ENCODE measurements at places on chromosomes 6 and 20.

DNA sequence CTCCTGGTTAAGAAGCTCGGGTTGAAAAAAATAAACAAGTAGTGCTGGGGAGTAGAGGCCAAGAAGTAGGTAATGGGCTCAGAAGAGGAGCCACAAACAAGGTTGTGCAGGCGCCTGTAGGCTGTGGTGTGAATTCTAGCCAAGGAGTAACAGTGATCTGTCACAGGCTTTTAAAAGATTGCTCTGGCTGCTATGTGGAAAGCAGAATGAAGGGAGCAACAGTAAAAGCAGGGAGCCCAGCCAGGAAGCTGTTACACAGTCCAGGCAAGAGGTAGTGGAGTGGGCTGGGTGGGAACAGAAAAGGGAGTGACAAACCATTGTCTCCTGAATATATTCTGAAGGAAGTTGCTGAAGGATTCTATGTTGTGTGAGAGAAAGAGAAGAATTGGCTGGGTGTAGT, 2.0 kb downstream of the HFE start:
- DNase-seq, result no peak

- DNase-seq, result no peak
These were observed 6.0 kb upstream of the CPNE5 start for GRCh38 chr6:36845233-36845632.

DNA sequence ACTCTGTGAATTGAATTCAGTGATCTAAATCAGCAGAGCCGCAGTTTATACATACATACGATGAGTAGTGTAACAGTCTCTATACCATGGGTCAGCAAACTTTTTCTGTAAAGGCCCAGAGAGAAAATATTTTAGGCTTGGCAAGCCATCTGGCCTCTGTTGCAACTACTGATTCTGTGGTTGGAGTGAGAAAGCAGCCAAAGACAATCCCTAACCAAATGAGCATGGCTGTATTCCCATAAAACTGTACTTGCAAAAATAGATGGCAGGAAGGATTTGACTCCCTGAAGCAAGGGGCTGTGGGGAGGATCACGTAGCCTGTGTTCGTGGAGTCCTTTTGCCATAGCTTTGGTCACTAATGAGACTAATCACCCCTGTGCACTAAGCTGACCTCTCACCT, 17.9 kb upstream of the MOCS1 start:
- DNase-seq, result no peak

DNA sequence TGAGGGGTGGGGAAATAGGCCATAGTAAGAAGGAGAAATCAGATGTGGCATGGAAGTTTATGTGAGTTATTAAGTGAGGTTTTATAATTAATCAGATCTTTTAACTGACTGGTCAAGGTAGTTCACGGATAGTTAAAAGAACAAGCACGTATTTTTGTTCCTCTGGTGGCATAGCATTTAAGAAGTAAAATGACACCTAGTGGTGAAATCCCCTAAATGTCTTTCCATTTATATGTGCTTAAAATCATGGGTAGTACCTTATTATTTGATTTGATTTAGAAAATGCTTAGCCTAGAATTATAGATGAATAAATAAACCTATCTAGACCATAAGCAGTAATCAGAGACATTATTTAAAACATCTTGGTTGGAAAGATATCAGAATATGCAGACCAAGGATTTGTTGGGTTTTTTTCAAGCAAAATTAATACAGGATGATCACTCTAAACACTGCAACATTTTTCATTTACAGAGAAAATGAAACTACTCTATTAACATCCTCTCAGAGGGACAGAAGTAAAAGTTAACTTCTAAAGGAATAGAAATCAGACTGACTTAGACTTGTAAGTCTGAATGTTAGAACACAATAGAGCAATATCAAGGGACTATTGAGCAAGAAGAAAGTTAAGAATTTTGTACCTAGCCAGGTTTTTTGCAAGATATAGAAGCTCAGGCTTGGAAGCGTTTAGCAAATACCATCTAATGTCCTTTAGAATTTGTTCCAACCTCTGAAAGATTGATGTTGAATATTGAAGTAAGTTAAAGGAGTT, 81.1 kb downstream of the STXBP5 start:
- peak; percentile 33 for DNase-seq

DNA sequence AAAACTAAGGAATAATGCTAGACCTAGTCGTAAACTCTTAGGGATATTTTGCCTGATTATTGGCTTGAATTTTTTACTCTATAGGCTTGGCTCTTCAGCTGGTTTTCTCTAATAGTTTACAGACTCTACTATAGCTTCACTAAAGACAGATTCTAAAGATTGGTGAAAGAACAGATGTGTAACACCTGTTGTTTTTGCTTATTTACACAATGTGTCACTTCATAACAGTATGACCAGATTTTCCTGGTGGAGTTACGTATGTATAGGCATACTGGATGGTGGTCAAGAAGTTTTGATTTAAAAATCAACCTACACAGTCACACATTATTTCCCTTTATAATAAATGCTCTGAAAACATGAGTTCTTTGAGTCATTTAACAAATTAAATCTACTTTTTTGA, 4.8 kb downstream of the COL19A1 start:
- no peak for DNase-seq

- DNase-seq, result no peak
These were observed 6.6 kb upstream of the ANKRD60 start for GRCh38 chr20:58235010-58235409.

- DNase-seq, result no peak
These were observed 72.5 kb upstream of the SULF2 start for GRCh38 chr20:47857569-47858464.

- peak; percentile 62 for DNase-seq
These were observed at the start of gene SLC2A10 for GRCh38 chr20:46709459-46710152. Gene SLC2A10 (plus strand): TSS chr20:46709649. CDS start chr20:46709737, 88 bp downstream.

DNA sequence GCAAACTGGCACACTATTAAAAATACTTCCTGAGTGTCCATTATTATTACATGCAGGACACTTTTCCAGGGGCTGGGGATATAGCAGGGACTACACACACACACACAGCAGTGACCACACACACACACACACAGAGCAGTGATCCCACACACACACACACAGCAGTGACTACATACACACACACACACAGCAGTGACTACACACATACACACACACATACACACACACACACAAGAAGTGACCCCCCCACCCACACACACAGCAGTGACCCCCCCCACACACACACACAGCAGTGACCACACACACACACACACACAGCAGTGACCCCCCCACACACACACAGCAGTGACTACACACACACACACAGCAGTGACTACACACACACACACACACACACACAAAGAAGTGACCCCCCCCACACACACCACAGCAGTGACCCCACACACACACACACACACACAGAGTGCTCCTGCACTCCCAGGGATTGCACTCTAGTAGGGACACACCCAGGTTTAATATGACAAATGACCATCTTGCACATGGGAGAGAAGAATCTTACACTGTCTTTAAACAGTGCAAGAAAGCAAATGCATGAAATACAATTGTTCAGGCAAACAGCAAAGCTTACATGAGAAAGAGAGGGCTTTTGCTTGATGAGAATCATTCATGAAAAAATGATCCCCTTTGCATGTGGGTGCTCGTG, 115.5 kb downstream of the IRF4 start:
- DNase-seq, result no peak

- DNase-seq, result no peak
These were observed 45.6 kb upstream of the MAN1A1 start for GRCh38 chr6:119395192-119395591.

GRCh38 chr6:125927761-125928160, 28.8 kb upstream of the HINT3 start:
- DNase-seq, result no peak

- DNase-seq, result no peak
These were observed 11.4 kb downstream of the TJAP1 start for GRCh38 chr6:43488667-43489276.

- DNase-seq, result no peak
These were observed 754.6 kb downstream of the KIF16B start for GRCh38 chr20:15818651-15819071.

GRCh38 chr6:46862381-46862780, 59.4 kb downstream of the ADGRF5 start:
- no peak for DNase-seq

DNA sequence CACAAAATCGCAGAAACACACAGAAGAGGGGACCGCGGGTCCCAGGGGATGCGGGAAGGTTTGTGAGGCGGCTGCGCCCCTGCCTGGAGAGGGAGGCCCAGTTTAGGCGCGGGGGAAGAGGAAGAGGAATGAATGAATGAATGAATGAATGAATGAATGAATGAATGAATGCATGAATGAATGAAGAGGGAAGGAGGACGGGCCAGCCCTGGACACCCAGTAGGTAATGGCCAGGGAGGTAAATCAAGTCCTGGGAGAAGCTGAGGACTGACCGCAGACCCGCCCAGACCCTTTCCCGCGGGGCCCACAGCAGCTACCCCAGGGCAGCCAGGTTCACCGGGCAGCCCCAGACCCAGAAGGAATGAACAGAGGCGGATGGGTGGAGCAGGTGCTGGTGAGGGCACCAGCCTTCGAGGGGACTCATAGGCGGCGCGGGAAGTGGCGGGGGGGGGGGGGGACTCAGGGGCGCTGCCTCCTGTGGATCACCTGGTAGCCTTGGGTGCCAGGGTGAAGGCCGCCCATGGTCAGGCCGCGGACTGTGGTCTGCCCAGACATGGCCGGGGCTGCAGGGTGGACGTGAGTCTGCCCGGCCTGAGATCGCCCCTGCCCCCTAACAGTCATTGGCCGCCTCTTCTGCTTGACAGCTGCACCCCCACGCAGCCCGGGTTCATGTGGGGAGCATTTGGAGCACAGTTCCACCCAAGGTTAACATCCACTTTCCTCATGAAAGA, 192.0 kb upstream of the PDE10A start:
- DNase-seq, result no peak

DNA sequence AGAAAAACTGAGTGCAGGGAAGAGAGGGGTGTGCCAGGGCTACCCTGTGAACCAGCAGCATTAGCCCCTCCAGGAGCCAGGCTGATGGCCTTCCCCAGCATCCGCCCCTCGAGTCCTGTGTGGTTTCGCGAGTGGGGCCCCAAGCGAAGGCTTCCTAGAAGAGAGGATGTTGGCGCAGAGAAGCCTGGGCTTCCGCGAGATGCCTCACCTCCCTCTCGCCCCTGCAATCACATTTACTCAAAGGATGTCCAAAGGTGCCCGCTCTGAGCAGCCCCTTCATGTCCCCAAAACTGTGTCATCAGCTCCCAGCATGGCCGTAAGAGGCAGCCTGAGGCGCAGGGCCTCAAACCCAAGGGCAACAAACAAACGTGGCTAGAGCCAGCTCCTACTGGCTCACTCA, 111.7 kb downstream of the PREX1 start:
- no peak for DNase-seq

GRCh38 chr20:34575271-34575670, 16.8 kb downstream of the MAP1LC3A start:
- no peak for DNase-seq

GRCh38 chr6:167165858-167166471, 8.2 kb upstream of the GPR31 start:
- no peak for DNase-seq

GRCh38 chr20:56406910-56407309, 5.2 kb upstream of the CASS4 start:
- no peak for DNase-seq

DNA sequence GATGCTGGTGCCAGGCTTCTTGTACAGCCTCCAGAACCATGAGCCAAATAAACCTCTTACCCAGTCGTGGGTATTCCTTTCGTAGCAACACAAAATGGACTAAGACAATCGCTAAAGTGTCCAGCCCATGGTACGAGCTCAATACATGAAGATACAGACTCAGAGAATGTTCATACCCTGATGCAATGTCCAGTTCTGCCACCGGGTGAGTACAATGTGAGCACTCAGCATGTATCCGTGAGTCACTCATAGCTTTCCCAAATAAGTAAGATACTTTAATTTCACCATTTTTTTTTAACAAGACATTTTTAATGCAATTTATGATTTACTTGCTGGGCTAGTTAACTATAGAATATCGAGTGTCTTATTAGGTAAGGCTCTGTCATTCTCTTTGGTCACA, 26.7 kb upstream of the PDE10A start:
- DNase-seq, result no peak

DNA sequence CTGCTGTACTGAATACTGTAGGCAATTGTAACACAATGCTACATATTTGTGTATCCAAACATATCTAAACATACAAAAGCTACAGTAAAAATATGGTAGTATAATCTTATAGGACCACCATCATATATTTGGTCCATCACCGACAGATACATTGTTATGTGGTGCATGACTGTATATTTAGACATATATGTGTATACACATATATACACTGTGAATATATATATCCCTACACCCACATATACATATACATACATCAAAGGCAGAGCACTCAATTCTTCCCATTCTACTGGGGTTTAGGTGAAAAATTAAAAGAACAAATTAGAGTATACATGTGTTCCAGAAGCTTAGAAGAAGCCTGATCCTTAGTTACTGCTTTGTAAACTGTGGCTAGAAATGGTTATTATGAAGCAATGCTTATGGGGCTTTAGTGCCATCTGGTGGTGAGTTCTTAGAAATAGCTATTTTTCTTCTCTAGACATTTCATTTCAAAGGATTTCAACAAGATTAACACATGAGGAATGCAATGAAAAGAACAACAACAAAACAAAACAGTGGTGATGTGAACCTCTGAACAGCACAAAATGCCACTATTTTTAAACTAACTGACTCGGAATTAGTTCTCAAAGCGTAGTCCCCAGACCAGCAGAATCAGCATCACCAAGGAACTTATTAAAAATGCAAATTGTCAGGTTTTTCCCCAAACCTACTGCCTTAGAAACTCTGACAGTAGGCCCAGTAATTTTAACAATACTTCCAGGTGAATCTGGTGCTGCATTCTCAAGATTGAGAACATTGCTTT, 38.0 kb downstream of the PKHD1 start:
- DNase-seq, result peak; percentile 59

DNA sequence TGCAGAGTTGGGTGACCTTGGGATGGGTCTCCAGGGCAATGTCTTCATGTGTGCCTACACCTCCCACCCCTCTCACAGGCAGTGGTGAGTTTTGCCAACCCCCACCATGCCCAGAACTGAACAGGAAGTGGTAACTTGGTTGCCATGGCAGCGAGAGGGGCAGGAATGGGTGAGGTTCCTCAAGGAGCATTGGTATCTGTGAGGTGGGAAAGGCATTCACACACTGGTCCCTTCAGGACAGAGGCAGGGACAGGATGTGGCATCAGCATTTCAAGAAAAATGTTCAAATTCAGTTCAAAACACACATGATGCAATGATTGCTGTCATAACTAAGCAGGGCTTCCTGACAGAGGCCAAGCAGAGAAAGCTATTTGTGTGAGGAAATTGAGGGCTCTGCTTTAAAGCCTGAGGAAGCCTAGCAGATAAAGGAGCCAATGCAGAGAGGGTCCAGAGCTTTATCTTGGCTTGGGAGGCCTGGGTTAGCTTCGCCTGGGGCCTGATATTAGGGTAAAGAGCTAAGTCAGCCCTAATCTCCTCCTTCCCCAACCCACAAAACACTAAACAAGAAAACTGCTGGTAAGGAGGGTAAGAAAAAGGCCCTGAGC, 551 bp downstream of the TREML2 start:
- DNase-seq, result no peak

DNA sequence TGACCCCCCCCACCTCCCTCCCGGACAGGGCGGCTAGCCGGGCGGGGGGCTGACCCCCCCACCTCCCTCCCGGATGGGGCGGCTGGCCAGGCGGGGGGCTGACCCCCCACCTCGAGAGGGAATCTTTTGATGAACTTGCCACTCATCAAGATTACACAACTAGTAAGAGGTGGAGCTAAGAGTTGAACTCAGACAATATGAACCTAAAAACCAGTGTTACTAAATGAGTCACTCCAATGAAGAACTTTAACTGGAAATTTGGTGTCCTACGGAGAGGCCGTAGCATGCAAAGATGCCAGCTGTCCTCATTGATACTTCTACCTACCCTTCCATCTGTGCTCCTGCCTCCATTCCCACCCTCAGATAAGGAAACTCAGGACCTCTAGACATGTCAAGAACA, 42.8 kb downstream of the PFDN4 start:
- DNase-seq, result peak; percentile 13

- DNase-seq, result no peak
These were observed 118.2 kb downstream of the COL9A1 start for GRCh38 chr6:70184723-70185122.
